ENCODE measurements at places on chromosomes 7 and 10.

DNA sequence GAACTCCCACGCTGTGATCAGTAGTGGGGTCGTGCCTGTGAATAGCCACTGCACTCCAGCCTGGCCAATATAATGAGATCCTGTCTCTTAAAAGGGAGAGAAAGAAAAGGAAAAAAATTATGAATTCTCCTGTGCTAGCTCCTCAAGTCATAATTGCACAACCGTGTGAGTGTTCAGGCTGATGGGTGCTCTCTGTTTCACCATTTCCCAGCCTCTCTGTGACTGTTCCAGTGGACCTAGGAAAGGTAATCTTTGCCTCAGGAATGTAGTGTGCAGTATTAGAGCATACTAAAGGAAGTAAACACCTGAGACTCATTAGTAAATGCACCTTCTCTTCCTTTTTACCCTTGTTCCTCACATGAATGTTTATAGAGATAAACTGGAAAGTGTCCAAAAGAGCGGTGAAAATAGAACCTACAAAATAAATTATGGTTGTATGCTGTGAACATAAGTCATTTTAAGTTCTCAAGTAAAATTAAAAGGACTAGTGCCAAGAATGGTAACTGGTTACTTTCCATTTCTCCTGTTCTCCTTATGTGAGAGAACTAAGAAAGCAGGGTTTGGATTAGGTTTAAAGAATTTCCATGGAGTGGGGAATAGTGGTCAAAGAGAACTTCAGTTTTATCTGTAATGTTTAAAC, 42.7 kb downstream of the INPP5F start:
- DNase-seq, result no peak

DNA sequence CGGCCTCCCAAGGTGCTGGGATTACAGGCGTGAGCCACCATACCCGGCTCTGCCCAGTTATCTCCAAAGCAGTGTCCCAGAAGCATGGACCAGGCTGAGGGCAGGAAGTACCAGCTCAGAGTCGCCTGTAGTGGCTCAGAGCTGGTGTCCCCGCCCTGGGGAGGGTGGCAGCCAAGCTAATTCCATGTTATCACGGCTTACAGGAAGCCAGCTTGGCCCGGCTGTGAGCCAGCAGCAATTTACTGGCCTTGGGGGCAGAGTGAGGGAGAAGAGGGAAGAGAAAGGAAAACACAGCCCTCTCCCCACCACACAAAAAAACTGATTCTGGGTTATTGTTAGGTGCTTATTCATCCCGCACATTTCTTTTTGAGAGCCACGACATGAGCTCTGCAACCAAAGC, 88.1 kb downstream of the HIP1 start:
- DNase-seq, result no peak

DNA sequence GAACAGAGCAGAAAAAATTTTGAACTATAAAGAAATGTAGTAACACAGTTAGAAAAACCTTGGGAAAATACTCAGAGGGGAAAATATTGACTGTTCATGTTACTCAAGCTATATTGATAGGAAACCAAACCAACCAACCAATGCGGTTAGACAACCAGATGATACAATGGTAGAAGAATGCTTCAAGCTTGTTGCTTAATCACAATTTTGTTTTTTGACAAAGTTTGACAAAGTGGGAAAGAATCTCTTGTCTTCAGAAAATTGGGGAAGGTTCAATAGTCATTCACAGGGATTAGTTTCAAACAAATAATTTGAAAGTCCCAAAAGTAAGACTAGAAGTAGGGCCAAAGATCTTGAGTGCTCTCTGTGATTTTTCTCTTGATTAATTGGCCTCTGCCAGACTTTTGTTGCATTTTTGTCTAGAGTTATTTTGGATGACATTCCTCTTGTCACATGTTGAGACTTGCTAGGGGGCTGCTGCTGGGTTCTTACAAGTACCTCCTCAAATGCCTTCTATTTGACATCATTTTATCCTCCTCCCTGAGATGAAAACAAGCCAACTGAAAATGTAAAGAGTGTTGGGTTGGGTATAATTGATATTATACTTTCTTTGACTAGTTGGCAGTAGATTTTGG, 233.1 kb upstream of the PHYHIPL start:
- DNase-seq, result no peak

DNA sequence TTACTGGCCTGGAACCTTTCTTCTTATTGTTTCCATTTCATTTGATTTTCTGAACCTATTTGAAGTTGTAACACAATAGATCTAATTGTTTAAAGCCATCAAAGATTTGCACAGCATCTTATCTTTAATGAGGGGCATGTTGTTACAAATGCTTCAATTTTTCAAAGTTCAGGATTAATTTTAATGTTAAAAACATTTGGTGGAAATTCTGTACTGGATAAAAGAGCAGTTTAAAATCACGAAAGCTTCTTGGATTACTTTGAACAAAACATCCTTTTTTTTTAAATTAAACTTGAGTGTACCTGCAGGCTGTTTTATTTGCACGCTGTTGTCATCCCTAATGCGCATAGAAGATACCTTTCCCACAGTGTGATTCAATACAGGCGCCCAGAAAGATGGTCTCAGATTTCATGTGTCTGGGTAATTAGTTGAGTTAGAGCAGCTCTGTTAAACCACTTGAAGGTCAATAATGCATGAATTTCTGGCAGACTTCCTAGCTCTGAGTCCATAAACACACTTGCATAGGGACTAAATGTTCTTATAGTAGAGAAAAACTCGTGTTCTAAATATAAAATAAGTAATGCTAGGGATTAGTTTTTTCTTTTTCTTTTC, 29.3 kb upstream of the DDX50 start:
- no peak for DNase-seq

DNA sequence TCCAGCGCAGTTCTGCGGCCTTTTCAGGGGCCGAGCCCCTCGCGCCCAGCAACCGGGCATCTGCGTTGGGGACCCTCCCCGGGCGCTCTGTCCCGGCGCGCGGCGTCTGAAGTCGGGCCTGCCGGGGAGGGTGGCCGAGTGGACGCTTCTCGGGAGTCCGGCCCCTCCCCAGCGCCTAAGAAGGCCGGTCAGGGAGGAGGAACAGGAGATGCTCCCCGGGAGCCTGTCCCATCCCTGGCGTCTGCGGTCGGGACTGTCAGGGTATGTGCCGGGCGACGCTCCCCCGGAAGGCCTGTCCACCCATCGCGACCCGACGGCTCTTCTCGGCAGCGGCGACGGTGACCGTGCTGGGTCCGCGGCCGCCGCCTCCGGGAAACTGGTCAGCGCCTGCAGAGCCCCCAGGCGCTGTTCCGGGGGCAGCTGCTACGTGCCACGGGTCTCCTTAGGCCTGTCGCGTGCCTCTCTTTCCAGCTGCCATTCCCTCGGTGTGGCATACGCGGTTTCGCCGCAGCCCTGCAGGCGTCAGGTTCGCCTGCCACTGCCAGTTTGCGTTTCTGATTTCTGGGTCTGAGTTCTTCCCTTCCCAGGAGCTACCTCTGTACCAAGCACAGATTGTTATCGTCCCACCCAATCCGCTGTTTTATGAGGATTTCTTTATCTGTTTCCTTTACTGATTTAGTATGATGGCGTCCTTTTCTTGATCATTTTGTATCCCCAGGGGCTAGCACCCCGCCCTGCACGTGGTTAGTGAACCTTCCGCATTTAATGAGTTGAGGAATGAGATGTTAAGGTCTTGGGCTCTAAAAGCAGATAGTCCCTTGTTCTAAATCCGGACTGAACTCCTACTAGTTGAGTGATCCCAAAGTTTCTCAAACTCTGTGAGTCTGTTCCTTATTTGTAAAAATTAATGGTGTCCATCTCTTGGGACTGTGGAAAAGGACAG, 782 bp downstream of the IFIT5 start:
- DNase-seq, result peak; percentile 54

DNA sequence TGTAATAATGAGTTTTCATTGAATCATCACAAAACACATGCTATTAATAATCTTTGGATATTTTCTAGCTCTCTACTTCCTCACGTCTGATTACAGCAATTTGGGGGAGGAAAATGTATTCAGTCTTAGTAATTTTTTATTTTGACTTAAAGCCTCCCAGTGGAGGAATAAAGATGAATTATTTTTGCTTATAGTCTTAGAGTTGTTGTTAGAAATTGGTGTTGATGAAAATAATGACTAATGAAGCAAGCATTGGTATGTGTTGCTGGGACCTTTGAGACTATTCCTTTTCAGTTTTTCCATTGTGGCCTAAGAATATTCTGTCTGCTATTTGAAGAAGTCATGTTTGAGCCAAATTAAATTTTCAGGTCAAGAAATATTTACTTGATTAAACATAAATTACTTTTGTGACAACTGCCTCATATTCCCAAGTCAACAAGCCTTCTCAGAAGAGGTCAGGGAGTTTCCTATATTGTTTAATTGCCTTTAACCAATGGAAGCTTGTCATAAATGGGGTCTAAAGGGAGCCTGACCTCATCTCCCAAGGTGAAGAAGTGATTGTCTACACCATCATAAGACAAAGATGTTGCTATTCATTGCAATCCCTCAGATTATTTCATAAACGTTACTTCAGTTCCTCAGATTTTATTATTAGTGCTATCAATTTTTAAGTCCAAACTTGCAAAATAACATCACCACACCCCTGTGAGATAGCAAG, 90.0 kb downstream of the ST7 start:
- no peak for DNase-seq

DNA sequence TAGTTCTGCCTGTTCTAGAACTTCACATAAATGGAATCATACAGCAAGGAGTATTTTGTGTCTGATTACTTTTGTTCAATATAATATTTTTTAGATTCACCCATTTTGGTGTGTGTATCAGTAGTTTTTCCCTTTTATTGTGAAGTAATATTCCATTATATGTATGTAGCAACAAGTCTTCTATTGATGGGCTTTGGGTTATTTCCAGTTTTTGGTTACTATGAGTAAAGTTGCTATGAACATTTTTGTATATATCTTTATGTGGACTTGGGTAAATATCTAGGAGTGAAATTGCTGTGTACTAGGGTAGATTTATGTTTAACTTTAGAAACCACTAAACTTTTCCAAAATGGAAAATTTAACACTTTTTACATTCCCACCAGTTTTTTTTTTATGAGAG, 35.7 kb downstream of the ADK start:
- no peak for DNase-seq

- DNase-seq, result no peak
These were observed 133.6 kb downstream of the CALN1 start for GRCh38 chr7:72278550-72278949.

GRCh38 chr10:29553544-29554250, 81.1 kb downstream of the SVIL start:
- no peak for DNase-seq

- DNase-seq, result no peak
These were observed 153.3 kb upstream of the INSYN2A start for GRCh38 chr10:127349737-127350136.

GRCh38 chr10:62046522-62047227, 145.2 kb downstream of the ARID5B start:
- DNase-seq, result peak; percentile 60

Data from CD4-positive, alpha-beta T cell treated with Interleukin-17A for 1 hour (primary cell).